ENCODE measurements at places on chromosomes 12 and 14.
A peak's percentile ranks its signal among the peaks of the same experiment; 100 is the strongest.

- no peak for DNase-seq
Observed at GRCh38 chr12:14982562-14982961, 9.7 kb downstream of the PDE6H start.

DNA sequence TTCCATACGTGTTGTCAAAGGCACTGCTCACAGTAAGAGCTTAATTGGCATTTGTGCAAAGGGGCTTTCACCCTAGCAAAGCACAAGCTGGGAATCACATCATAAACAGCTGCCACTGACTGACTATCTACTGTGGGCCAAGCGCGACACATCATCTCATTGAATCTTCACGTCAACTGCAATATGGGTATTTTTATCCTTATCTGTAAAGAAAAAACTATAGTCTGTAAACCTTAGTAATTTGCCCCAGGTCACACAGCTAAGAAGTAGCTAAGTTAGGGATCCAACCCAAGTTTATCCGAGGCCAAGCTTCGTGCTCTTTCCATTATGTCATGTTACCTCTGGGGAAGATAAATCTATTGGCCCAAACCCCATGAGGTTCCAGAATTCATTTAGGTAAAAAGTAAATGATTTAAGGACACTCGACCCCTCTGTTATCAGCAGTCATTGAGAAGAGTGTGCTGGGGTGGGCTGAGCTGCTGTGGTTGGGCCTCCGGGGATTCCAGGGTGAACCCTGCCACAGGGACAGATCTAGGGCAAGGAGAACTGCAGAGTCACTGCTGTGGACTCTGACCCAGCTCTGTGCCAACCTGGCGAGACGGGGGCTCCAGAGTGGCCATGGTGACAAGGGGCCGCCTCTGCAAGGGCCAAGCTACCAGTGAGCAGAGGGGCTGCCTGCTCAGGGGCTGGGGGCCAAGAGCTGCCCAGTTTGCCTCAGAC is 27.6 kb downstream of the NCKAP5L start:
- no peak for DNase-seq

DNA sequence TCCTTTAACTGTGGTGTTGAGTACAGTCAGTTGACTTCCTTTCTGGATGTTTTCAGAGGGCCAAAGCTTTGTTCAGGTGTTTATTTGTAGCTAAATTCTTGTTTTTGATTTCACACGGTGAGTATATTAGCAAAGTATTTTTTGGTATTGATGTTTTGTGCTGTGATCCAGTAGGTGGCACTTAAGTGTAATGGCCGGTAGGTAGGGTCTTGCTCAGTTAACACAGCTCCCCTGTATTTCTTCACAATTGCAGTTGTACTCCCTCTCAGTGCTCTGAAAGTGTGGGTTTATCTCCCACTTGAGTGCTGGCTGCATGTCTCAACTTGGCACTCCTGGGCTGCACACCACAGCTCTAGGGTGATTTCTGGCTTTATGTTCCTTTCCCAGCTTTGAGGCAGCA is 339.5 kb downstream of the AEBP2 start:
- DNase-seq, result no peak

DNA sequence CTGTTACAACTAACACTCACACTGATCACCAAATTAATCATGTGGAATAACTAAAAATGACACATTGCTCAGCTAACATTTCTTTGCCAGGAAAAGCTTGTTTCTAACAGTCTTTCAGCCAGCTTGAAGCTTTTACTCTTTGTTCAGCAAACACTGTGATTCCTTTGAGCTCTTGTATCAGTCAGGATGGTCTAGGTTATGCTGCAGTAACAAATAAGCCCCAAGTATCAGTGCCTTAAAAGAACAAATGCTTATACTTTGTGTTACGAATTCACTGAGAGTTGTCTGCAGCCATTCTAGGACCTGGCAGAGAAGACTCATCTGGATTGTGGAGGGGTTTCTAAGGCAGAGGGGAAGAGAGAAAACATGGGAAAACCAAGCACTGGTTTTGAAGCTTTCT is 47.6 kb upstream of the PIWIL1 start:
- DNase-seq, result no peak

GRCh38 chr14:76595266-76595665 is 166.0 kb upstream of the VASH1 start:
- no peak for DNase-seq

- no peak for DNase-seq
Observed at GRCh38 chr14:59583755-59584154, 7.1 kb upstream of the CCDC175 start.

DNA sequence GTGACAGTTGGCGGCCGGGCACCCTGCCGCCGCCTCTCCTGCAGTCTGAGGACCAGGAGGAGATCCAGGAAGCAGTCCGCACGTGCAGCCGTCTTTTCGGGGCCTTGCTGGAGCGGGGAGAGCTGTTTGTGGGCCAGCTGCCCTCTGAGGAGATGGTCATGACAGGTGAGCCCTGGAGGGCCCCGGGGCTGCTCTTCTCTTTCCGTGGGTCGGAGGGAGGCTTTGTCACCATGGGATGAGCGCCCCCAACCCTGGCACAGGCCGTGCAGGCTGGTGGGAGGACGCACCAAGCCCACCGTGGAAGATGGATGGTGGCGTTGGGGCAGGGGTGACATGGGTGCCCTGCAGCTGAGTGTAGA is 532 bp downstream of the NOC4L start:
- DNase-seq, result no peak

- no peak for DNase-seq
Observed at GRCh38 chr12:94143951-94144350, 4.4 kb upstream of the PLXNC1 start.

GRCh38 chr14:73728717-73729330 is 14.6 kb upstream of the PNMA1 start:
- peak; percentile 44 for DNase-seq

DNA sequence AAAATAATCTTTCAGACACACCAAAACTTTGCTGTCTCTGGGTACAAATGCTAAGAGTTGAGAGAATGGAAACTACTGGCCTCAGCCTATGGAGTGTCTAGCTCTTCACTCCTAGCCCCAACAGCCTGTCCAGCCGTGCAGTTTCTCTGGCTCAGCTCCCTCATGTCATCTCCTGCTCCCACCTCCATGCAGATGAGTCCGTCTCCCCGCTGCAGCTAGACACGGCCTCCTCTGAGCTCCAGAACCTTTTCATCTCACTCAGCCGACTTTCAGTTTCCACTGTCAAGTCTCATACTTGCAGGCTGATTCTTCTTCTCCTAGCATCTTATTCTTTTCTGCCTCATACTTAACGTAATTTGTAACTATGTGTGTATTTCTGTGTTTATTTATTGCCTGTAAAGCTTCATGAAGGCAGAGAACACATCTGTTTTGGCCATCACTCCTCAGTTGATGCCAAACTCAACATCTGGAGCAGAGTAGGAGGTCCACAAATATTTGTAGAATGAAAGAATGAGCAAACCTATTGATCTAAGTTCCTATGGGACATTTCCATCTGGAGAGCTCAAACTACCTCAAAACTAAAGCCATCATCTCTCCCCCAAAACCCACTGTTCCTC is 139.8 kb upstream of the PWP1 start:
- DNase-seq, result no peak

DNA sequence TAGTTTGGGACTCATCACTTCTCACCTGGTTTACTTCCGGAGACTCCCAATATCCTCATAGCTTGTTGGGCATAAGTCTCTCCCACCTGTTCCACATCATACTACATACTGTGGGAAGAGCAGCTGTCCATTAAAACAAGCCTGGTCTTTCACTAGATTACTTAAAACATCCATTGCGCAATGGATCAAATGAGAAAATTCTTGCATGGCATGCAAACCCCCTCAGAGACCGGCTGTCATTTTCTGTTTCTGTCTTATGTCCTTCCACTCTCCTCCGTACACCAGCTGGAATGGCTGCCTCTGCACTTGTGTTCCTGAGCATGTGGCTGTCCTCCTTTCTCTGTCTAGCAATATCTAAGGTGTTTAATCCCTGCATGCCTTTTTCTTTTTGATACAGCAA is 265.6 kb downstream of the TMEM117 start:
- no peak for DNase-seq

- DNase-seq, result no peak
Observed at GRCh38 chr12:83808591-83808990, 1104.0 kb downstream of the SLC6A15 start.

DNA sequence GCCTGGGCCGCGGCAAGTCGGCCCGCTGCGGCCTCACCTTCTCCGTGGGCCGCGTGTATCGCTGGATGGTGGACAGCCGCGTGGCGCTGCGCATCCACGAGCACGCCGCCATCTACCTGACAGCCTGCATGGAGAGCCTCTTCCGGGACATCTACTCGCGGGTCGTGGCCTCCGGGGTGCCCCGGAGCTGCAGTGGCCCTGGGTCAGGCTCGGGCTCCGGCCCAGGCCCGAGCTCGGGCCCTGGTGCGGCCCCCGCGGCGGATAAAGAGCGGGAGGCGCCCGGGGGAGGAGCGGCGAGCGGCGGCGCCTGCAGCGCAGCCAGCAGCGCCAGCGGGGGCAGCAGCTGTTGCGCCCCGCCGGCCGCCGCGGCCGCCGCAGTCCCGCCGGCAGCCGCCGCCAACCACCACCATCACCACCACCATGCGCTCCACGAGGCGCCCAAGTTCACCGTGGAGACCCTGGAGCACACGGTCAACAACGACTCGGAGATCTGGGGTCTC is 226.2 kb upstream of the CRY1 start:
- no peak for DNase-seq

- DNase-seq, result no peak
Observed at GRCh38 chr12:49541911-49542505, 3.2 kb downstream of the KCNH3 start.

- DNase-seq, result no peak
Observed at GRCh38 chr12:131856366-131857097, 28.3 kb downstream of the MMP17 start.

- no peak for DNase-seq
Observed at GRCh38 chr12:25894759-25895158, 63.7 kb upstream of the RASSF8 start.

- DNase-seq, result no peak
Observed at GRCh38 chr14:38900887-38901286, 202.1 kb downstream of the SEC23A start.

DNA sequence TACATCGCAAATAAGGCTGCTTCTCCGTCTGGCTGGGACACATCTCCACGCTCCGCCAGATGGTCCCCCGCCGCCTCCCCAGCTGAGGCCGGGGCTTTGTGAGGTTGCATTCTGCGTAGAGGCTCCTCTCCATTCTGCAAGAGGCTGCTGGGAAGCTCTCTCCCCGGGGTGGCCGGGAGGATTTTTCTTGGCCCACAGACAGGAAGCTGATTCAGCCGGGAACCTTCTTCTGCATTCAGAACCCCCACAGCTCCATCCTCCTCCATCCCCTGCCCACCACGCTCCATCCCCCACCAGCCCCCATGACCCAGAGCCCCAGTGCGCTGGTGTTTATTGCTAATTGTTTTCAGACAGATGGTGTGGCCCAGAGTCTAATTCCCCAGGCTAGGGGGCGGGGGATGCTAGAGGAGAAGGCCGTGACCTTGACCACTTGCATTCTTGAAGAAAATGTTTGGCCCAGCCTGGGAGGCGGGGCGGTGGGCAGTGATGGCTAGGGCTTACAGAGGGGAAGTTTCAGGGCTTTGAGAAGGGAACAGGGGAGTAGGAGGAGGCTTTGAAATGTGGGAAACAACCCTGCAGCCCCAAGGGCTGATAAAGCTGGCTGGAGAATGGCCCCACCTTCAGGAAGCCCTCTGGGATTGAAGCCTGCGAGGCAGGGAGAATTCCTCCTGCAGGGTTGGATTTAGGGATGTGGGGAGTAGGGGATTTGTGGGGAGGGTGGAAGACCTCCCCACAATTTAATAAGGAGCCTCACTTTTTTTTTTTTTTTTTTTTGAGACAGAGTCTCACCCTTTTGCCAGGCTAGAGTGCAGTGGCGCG is 88.5 kb upstream of the NCOR2 start:
- peak; percentile 83 for DNase-seq

DNA sequence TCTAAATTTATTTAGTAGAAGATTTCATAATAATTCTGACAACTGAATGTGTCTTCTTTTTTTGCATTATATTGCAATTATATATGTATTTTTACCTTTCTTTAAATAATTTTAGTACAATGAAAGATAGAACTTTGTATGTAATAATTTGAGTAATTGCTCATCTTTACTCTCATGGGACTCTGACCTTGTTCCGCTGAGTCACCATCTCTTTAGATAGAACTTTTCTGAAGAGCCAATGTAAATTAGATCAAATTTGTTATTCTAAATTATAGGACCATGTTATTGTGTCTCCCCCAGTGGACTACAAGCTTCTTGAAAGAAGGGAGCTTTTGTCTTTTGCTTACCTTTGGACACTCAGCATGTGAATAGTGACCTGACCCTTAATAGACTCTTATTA is 96.1 kb downstream of the TRHDE start:
- DNase-seq, result no peak

- DNase-seq, result no peak
Observed at GRCh38 chr12:94141892-94142291, 6.5 kb upstream of the PLXNC1 start.

DNA sequence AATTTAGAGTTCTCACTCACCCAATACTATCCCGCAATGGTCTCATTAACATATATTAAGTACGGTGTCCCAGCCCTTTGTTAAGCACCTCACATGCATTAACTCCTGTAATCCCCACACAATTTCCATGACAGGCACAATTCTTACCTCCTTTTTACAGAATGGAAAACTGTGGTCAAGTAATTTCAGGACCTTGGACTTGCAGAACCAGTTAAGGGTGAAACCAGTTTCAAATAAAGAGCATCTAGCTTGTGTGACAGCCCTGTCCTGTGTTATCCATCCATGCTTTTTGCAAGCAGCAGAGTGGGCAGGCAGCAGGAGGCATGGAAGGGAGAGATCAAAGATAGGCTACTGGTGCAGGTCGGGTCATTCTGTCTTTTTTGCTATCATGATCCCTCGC is 470.8 kb downstream of the NELL2 start:
- no peak for DNase-seq

DNA sequence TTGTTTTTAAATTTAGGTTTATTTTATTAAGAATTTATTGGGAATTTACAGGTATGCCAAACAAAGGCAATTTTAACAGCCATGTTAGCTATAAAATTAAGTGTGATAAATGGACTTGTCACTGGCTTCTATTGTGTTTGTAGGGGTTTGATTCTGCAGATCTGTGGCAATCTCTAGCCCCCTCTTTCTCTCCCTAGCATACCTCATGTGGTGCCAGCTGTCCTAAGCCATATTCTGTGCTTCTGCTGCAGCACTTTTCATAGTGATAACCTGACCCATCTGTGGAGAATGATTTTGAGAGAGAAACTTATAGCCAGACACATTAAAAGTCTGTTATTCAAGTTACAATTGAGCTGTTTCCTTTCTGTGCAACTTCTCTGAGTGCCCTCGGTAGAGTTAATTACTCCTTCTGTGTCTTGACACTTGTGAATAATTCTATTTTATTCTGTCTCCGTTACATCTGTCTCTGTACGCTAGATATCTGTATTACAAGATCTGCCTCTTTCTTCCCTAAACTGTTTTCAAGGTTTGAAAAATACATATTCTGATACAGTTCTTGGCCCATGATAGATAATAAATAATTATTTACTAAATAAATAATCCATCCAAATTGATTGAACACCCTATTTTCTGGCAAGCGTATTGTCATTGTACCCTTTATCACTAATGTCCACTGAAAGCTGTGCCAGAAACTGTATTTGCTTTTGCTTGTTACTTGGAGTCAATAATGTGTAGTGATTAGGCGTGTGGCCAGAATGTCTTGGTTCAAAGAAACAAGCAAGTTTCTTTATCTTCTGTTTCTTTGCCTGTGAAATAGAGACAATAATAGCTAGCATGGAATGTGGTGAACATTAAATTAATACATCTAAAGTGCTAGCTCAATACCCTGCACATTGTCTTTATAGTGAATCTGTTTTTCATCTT is 40.0 kb downstream of the FRS2 start:
- DNase-seq, result peak; percentile 46

GRCh38 chr12:39272871-39273655 is 169.9 kb downstream of the KIF21A start:
- peak; percentile 16 for DNase-seq

GRCh38 chr14:102210421-102211042 is 70.8 kb downstream of the WDR20 start:
- no peak for DNase-seq
